Right renal cortex interstitium (tissue), 3 donors: ENCODE measurements at places on chromosomes 5 and 9. TPM values are rescaled to one million over a fixed set of nuclear protein-coding genes. Genes with fewer than 3 reads are reported as not detected.

NR2F1-AS1 gene
- polyA plus RNA-seq: 58.2 TPM

FOXD4 gene
- polyA plus RNA-seq: 0.40 TPM

FOXD1 gene
- 8.3 TPM for polyA plus RNA-seq

PROB1 gene
- 1.7 TPM for polyA plus RNA-seq

FAM151B gene
- 2.3 TPM for polyA plus RNA-seq

AQP7 gene
- 17.0 TPM for polyA plus RNA-seq

SHOC1 gene
- 0.75 TPM for polyA plus RNA-seq

PRR16 gene
- polyA plus RNA-seq: 4.6 TPM

PCAT7 gene
- 0.54 TPM for polyA plus RNA-seq

LCNL1 gene
- polyA plus RNA-seq: 0.12 TPM

LHX2 gene
- not detected for polyA plus RNA-seq

NOXA1 gene
- 3.9 TPM for polyA plus RNA-seq

DNA sequence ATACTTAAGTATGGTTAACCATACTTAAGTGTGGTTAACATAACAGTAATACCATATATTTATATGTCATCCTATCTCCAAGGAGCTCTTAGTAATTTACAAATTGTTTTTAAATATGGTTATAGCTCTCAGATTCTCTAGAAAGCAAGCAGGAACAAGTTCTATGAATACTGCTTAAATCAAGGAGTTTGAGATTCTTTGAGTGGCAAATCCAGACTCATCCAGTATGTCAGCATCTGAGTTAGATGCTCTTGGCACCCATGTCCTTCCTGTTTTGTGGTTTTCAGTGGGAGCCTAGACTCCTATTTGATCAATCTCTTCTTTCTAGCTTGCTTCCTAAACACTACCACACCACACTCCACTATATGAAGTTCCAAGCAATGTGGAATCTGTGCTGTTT is 114.7 kb upstream of the GDNF start:
- DNase-seq: no peak

DNA sequence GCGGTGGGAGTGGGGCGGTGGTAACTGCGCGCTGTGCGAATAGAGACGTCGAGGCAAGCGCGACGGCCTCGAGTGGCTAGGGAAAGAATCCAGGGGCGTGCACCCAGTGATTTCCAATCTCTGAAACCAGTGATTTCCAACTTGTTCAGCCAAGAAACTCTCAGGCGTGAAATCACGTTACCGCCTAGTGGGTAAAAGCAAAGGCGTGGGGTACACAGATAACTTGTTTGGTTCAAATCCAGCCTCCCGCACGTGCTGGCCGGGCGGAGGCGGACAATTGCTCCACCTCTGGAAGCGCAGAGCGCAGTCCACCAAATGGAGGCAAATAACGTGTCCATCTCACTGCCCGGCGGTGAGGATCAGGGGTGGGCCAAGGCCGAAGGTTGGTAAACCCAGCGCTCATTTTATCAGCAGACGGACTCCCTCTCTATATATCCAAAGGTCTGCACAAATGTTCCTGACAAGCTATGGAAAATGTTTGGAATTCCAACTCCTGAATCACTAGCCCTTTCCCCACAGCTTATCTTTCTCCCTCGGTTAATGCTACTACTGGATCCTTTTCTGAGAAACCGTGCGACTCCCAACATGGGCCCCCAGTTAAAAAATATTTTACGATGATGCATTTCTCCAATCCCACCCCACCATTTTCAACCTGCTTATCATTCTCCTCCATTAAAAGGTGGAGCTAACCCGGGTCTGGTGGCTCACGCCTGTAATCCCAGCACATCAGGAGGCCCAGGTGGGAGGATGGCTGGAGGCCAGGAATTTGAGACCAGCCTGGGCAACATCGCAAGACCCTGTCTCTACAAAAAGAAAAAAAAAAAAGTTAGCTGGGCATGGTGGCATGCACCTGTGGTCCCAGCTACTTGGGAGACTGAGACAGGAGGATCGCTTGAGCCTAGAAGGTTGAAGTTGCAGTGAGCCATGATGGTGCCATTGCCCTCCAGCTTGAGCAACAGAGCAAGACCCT is 950 bp upstream of the FNBP1 start:
- no peak for DNase-seq

DNA sequence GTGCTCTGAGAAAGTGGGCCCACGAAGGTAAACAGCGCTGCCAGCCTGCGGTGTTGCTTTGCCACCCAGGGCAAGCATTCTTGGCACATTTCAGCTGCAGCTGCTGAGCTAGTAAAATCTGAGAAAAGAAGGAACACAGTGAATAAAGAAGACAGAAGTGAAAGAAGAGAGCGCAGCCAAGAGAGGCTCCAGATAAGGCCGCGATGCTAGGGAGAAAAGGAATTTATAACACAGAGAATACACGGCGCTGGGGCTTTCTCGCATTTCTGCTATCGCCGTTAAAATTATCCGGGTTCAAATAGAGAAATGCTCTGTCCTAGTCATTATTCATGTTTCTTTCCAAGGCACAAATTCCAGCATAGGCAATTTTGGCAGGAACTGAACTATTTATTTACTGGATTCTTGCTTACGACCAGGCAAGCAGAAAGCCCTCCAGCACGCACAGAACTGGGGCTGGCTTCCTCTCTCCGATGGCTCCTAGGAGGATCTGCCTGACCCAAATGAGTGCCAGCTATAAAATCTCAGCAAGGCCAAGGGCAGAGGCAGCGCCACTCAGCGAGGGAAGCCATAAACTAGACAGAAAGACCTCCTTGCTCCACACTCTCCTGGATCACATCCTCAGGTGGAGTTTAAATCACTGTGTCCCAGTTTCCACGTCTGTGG is 111.2 kb downstream of the ATPSCKMT start:
- no peak for DNase-seq

GRCh38 chr5:151094030-151094851 is 13.4 kb upstream of the TNIP1 start:
- DNase-seq: no peak

DNA sequence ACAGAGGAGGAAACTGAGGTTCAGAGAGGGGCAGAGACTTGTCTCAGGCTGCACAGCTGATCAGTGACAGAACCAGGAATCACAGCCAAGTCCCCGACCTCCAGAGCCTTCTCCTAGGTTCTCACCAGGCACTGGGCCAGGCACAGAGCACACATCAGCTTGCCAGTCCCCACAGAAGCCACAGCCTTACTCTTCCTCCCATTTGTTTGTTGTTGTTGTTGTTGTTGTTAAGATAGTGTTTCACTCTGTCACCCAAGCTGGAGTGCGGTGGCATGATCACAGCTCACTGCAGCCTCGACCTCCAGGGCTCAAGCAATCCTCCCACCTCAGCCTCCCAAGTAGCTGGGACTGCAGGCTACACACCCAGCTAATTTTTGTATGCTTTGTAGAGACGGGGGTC is 41.4 kb downstream of the NAIF1 start:
- DNase-seq: no peak

GRCh38 chr5:154559398-154560276 is 81.6 kb upstream of the HAND1 start:
- no peak for DNase-seq

DNA sequence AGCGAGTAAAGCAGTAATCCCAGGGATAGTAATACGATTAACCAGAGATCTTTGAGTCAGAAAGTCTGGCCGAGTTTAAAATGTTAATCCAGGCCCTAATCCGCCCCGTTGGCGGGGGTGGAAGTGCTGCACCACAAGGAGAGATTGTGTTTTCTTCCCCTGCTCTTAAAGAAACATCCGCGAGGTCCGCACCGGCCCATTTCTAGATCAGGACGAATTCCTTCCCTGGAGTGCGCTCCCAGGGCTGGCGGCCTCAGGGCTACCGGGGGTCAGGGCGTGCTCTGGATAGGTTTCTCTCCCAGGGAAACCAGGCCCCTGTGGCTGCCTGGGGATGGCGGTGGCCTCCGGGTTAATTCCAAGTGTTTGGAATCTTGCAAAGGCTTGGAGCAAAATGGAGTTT is 9.3 kb upstream of the NEUROG1 start:
- DNase-seq: no peak

DNA sequence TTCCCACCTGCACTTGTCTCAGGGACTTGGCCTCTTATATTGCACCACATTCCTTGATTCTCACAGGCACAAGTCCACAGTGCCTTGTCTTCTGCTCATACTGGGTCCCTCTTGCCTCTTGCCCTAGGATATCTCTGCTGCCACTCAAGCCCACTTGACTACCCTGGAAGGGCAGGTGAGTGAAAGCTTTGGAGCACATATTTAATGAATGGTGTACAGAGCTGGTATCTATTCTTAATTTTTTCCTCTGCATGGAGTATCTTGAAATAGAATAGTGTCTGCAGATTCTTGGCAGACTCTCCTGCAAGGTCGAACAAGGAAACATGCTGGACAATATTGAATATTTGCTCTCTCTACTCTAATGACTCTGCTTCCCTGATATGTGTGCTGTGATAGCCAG is 1248.0 kb downstream of the MAT2B start:
- DNase-seq: no peak

DNA sequence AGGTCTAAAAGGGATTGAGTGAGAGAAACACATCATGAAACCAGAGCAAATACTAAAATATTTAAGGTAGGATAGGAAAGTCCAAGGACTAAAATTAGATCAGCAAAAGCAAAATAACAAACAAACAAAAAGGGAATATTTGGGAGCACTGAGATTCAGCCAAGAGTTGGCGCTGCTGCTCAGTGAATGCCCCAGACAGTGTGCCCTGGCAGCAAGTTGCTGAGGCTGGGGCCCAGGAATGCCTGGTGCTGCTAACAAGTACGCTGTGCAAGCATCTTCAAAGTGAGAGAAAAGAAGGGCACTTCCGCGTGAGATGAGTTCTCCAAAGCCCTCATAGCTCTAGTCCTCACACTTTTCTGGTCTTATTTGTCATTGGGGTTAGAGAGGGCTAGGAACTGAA is 603.3 kb downstream of the EFNA5 start:
- no peak for DNase-seq

GRCh38 chr5:129361441-129362025 is 98.6 kb upstream of the ADAMTS19 start:
- DNase-seq: no peak

GRCh38 chr5:74865256-74865803 is 857 bp downstream of the FAM169A start:
- no peak for DNase-seq

GRCh38 chr5:163649514-163649913 is 144.1 kb downstream of the MAT2B start:
- no peak for DNase-seq

DNA sequence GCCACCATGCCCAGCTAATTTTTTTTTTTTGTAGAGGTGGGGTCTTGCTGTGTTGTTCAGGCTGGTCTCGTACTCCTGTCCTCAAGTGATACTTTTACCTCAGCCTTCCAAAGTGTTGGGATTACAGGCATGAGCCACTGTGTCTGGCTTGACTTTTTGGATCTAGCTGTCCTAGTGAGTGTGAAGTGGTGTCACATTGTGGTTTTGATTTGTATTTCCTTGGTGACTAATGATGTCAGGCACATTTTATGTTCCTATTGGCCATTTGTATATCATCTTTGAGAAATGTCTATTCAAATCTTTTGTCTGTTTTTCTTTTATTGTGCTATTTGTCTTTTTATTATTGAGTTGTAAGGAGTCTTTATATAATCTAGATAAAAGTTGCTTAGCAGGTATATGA is 53.5 kb upstream of the MCCC2 start:
- DNase-seq: no peak

GRCh38 chr5:93899026-93899600 is 157.7 kb upstream of the POU5F2 start:
- no peak for DNase-seq

DNA sequence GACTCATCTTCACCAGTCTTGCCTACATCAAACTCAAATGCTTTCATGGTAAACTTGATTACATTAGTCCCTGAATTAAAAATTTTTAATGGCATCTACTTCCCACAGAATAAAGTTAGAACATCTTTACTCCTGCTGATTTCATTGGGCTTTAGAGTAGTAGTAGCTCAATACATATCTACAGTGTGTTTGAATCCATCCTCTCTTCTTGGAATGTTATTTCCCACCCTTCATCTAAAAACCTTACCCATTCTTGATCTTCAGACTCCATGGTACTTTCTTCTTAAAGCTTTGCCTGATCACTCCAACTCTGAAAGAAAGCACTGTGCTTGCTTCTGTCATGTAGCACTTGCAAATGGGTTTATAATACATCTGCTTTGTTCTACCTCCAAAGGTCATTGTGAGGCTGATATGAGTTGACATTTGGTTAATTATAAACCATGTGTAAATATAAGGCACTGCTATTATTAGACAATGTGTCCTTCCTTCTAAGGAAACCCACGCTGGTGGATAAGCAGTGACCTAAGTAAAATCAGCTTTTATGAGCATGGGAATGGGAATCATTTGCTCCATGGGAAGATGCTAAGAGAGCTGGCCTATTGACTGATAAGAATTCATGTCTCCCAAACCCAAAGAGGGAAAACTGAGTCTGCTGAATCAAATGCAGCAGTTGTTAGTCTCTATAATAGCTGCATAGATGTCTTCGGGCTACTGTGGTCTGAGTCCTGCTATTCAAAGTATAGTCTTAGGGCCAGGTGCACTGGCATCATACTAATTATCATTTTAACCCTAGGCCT is 7.5 kb upstream of the PRLR start:
- no peak for DNase-seq

DNA sequence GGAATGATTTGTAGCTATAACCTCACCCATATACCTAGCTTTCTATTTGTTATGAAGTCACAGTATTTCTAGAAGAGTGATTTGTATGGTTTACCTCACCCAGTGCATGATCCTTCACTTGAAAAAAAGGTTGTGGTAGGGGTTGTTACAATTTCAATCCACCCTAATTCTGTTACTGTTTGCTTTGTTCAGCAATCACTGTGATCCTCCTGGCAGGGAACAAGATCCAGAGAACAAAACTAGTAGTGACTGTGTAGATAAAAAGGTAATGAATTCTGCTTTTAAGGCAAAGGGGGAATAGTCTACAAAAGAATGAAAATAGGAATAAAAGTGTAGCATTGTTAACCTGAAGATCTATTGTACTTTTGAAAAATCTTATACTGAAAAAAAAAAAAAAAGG is 191.3 kb upstream of the SH3GL2 start:
- no peak for DNase-seq

GRCh38 chr5:55407984-55408383 is 100.2 kb downstream of the MTREX start:
- no peak for DNase-seq

- no peak for DNase-seq
Measured at GRCh38 chr9:129757045-129757444, 4.2 kb upstream of the PTGES start.

DNA sequence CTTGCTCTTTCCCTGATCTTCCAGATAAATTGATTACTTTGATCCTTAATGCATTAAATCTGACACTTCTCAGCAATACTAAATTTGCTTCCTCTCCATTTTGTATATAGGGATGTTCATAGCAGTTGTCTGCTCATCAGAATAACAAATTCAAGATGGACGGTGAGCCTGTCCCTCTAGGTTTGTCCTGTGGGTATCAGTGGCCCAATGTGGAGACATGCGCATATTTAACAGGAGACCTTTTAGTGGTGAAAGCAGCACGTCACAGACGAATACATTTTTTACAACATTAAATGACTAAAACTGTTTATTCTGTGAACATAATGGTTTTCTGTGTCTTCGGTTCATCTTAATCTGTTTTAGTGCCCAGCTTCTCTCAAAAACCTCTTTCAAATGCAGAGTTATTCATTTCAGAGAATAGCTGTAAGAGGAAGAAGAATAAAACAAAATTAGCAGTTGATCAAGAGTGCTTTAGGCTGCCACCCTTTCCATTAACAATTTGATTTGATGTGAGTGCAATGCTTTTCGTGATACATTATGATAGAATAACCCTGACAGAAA is 1970.4 kb upstream of the WWC1 start:
- DNase-seq: no peak

- no peak for DNase-seq
Measured at GRCh38 chr5:151459680-151460324, 12.4 kb downstream of the SLC36A1 start.

- no peak for DNase-seq
Measured at GRCh38 chr9:37618817-37619216, 26.4 kb upstream of the TOMM5 start.

- DNase-seq: no peak
Measured at GRCh38 chr5:2801577-2802525, 50.4 kb upstream of the IRX2 start.
